ENCODE measurements at places on chromosomes 4 and X.

- DNase-seq: no peak
These were observed 87.7 kb downstream of the RLIM start for GRCh38 chrX:74526764-74527163.

DNA sequence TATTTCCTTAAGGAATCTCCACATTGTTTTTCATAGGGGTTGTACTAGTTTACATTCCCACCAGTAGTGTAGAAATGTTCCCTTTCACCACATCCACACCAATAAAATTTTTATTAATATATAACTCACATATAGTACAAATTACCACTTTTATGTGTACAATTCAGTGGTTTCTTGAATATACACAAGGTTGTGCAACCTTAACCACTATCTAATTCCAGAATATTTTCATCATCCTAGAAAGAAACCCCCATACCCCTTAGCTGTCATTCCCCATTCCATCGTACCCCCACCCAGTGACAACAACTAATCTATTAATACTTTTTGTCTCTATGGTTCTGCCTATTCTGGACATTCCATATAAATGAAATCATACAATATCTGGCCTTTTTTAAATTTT is 108.3 kb upstream of the USP9X start:
- DNase-seq: no peak

GRCh38 chrX:40318076-40318475 is 220.3 kb upstream of the BCOR start:
- DNase-seq: no peak

GRCh38 chrX:11666952-11667685 is 1.4 kb upstream of the ARHGAP6 start:
- no peak for DNase-seq

DNA sequence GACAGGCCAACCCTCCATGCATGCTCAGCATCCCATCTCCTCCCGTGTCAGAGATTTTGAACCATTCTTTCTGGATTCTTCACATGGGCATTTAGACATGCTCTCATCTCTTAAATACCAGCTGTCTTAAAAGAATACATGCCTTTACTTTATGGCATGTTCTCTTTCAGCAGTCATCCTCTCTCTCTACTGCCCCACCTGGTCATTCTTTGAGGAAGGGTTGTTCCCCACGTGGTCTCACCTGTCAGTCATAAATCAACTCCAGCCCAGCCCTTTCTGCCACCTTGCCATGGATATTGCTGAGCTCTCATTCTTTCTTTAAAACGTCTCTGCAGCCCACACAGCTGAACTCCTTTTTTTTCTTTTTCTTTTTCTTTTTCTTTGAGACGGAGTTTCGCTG is 111.3 kb downstream of the ARHGAP10 start:
- DNase-seq: no peak

DNA sequence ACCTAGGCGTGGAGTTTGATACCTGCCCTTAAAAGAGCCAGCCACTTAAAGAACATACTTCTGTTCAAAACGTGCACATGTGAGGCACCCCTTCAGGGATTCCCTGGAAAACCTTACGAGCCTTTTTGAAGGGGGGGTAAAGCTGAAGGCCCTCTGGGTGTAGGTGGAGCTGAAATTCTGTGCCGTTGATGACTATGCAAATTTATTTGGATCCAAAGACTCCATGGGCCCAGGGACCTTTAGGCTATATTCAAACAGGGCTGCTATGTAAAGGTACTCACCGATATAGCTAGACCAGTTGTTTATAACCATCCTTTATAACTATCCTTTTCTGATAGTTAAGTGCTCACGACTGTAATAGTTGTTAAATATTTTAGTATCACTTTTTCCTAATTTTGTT is 40.3 kb upstream of the NFXL1 start:
- DNase-seq: no peak

- no peak for DNase-seq
These were observed 2.6 kb downstream of the ARHGAP10 start for GRCh38 chr4:147734496-147734895.
